ENCODE measurements at places on chromosomes 3 and 15.
A peak's percentile ranks its signal among the peaks of the same experiment; 100 is the strongest.

DNA sequence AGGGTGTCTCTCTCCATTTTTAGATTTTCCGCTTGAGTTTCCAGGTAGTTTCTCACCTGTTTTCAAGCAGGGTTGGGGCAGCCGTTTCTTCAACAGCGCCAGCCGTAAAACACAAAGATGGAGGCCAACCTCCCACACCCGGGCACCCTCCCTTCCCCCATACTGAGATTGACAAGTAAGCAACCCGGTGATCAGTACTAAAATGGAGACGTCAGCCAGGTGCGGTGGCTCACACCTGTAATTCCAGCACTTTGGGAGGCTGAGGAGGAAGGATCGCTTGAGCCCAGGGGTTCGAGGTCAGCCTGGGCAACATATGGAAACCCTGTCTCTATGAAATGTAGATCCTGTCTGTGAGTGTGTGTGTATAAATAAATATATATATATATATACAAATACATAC lies 903 bp upstream of the ZSCAN2 start:
- no peak for DNase-seq

- DNase-seq, result no peak
Observed at GRCh38 chr15:88613074-88613944, 7.8 kb upstream of the AEN start.

DNA sequence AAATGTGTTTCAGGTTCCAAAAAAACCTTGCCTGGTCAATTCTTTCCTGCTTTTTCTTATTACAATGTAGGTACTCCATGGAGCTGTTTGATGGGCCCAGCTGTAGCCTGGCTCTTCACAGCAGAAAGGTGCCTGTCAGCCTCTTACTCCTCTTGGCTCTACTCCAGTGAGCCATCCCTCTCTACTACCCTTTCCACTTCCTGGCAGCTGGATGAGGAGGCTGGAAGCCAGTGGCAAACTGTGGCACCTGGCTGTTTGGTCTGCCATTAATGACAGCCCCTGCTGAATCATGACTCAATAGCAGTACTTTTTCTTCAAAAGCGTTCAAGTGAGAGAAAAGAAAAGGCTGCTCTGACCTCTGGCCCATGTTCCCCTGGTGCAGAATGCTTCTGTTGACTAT lies 618.1 kb downstream of the PYDC2 start:
- no peak for DNase-seq

GRCh38 chr15:33242669-33243191 lies 48.2 kb upstream of the FMN1 start:
- peak; percentile 33 for DNase-seq

GRCh38 chr15:91892436-91892835 lies 38.9 kb downstream of the SLCO3A1 start:
- DNase-seq, result no peak

- no peak for DNase-seq
Observed at GRCh38 chr15:29392358-29392757, 122.7 kb upstream of the NSMCE3 start.

- peak; percentile 78 for DNase-seq
Observed at GRCh38 chr15:60396958-60397771, 621 bp downstream of the ANXA2 start.

GRCh38 chr3:153621953-153622352 lies 459.9 kb downstream of the RAP2B start:
- DNase-seq, result no peak

GRCh38 chr3:61015859-61016258 lies 235.4 kb downstream of the FHIT start:
- DNase-seq, result no peak

DNA sequence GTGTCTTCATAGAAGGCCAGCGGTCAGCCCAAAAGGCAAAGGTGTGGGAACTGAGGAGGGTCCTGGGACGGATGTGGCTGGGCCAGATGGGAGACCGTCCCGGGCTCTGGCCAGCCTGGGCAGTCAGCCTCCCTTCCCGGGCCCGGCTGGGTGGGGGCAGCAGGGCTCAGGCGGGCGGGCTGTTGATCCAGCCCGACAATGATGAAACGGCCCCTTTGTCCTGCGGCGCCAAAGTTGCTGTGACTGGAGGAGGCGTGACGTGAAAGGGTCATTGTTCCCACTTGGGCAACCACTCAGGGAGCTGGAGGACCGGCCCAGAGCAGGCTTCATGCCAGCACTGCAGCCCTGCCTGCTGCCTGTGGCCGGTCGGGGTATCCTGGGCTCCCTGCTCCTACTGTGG lies 16.5 kb downstream of the DUSP7 start:
- DNase-seq, result no peak

GRCh38 chr3:54897028-54897711 lies 30.7 kb downstream of the LRTM1 start:
- DNase-seq, result peak; percentile 90

GRCh38 chr3:140091143-140091542 lies 156.2 kb downstream of the CLSTN2 start:
- DNase-seq, result no peak

GRCh38 chr3:177484206-177484605 lies 286.9 kb upstream of the TBL1XR1 start:
- no peak for DNase-seq

DNA sequence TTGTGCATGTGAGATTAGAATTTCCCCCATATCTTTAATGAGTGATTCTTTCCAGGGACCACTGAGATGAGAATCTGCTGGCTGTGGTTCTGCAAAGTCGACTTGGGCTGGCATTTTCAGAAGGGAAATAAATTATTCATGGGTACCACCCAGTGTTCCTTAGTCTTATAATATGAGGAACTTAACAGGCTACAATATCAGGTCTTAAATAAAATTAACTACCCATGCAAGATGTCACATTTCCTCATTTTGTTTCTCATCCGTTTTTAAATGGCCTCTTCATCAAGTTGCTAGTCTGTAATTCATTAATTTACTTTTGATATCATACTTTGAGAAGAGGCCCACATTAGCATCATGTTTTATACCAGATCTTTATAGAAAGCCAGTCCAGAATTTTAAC lies 58.3 kb upstream of the SKOR1 start:
- DNase-seq, result no peak

- DNase-seq, result no peak
Observed at GRCh38 chr15:98941595-98942255, 65.9 kb downstream of the PGPEP1L start.

- DNase-seq, result no peak
Observed at GRCh38 chr3:195542316-195542697, 818 bp downstream of the PPP1R2 start.

GRCh38 chr3:10454907-10455544 lies 50.4 kb downstream of the ATP2B2 start:
- DNase-seq, result no peak

GRCh38 chr15:55694652-55695150 lies 48.3 kb downstream of the PRTG start:
- no peak for DNase-seq

DNA sequence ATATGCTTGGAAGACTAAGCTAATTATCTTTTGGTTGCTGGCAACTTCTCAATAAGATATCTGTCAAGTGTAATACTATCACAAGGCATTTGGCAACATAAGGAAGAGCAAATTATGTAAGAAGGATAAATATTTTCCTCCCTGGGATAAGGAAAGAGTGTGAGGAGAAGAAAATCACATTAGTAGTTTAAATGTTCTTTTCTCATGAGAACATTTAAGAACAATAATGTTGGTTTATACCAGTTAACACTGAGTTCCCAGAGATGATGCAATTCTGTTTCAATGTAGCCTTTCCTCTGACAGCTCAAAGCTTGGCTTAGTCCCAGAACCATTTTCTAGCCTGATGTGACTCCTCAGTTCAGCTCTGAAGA lies 66.1 kb upstream of the NPHP3 start:
- peak; percentile 87 for DNase-seq

GRCh38 chr15:74826364-74826819 lies at the start of gene CPLX3:
CPLX3 (plus strand) TSS chr15:74826627; CDS start chr15:74826704, 77 bp downstream.
- DNase-seq, result no peak

DNA sequence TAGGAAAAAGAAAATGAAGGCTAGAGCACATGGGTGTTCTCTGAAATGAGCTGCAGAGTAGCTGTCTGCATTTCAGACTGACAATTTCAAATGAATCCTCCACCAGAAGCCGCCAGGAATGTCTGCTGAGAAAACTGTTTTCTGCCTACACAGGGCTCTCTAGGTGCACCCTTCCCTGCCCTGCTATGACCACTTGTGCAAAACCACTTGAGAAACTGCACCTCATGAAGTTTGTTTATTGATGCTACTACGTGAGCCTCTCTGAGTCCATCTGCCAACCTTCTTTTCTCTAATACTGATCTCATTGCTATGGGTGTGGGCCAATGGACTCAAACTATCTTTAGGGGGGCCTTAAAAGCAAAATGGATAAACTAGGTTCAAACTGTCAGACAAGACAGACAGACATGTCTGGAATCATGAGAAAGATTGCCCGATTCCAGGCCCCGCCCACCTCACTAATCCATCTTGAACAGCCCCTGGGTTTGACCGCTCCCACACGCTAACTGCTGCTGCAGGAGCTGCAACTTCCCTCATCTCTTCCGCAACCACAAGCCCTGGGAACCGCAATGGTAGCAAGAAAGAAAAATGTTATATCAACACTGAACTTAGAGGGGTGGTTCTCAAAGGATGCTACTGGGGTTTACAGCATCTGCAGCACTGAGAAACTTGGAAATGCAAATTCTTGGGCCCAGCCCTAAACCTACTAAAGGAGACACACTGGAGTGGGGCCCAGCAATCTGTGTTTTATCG lies 9.0 kb upstream of the CD47 start:
- DNase-seq, result no peak

- peak; percentile 20 for DNase-seq
Observed at GRCh38 chr3:111690242-111690641, 95.1 kb upstream of the ZBED2 start.

GRCh38 chr3:129233538-129233937 lies 15.9 kb upstream of the COPG1 start:
- DNase-seq, result no peak

DNA sequence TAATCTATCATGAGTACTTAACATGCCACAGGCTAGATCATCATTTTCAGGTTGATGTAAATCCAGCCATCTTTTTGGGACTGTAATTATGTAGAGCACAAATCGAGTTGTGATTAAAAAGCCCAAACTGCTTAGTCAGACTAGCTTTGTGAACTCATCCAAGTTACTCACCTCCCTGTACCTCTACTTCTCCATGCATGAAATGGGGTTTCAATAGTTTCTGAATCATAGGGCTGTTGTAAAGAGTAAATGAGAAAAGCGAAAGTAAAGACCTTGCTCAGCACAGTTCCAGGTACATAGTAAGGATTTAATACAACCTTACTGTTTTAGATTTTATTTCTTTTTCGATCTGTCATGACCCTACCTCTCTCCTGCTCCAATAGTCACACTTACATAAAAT lies 85.6 kb upstream of the GAP43 start:
- DNase-seq, result no peak

GRCh38 chr3:118477768-118478167 lies 556.9 kb downstream of the IGSF11 start:
- DNase-seq, result no peak

DNA sequence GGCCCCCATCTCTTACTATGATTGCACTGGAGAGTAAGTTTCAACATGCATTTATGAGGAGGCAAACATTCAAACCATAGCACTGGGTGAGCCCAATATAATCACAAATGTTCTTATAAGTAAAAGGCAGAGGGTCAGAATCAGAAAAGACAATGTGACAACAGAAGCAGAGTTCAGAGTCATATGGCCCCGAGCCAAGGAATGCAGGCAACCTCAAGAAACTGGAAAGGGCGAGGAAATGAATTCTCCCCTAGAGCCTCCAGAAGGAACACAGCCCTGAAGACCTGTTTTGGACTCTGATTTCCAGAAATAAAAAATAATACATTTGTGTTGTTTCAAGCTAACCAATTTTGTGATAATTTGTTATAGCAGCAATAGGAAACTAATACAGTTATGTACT lies 81.3 kb upstream of the ABI3BP start:
- DNase-seq, result peak; percentile 18

DNA sequence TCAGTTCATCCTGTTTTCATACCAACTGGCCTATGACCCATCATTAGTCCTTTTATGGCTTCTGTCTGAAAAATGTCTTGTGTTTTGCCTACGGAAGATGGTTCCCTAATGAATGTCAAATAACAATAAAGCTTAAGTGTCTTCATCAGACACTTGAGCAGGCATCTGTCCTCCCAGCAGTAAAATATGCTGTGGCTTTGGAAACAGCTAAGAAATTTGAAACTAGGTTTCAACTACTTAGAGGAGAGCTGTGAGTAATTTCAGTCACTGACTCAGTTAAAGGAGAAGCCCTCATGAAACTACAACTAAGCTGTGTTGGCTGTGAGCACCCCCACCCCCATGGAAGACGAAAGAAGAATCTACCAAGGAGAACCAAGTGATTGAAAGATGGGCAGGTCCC lies 409.4 kb upstream of the PPP2R3A start:
- no peak for DNase-seq

- DNase-seq, result peak; percentile 78
Observed at GRCh38 chr3:160372780-160373179, 26.2 kb downstream of the IFT80 start.

- peak; percentile 14 for DNase-seq
Observed at GRCh38 chr3:43692085-43692855, 1.5 kb downstream of the ABHD5 start.

DNA sequence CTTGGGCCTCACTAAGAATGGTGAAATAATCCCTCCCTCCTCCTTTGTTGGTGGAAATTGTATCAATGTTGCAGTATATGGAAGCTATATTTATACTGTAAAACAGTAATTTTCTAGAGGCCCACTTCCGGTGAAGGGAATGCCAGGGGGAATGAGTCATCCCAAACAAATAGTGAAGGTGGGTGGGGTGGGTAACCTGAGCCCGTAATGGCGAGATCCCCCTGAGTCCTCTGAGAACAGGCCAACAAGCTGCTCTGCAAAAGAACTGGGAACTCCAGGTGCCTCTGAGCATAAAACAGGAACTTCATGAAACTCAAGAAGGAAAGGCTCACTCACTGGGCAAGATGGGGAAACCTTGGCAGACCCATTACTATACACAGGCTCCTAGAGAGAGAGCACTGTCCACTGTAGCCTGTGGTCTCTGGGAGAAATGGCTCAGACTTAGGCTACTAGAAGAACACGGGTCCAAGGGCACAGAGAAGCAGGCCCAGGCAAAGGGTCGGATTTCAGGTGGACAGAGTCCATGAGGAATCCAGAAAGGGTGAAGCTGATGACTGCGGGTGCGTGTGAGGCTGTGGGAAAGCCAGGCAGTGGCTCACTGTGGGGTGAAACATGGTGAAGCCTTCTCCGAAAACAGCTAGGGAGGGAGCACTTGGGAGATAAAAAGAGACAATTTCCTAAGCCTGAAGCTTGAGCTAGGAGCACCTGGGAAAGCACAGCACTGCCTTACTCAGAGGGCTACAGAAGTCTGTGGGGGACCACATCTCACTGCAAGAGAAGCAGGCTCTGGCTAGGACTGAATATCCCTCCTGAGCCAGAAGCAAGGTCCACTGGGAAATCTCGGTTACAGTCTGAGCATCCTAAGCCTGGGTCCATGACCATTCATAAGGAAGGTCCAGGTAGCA lies 19.8 kb downstream of the LARP6 start:
- DNase-seq, result peak; percentile 60

- no peak for DNase-seq
Observed at GRCh38 chr3:2706144-2706835, 403.9 kb downstream of the IL5RA start.

All from fibroblast of mammary gland (primary cell).